ENCODE measurements at places on chromosomes 11 and 22. TPM values are rescaled to one million over a fixed set of nuclear protein-coding genes. Genes with fewer than 3 reads are reported as not detected.

DNA sequence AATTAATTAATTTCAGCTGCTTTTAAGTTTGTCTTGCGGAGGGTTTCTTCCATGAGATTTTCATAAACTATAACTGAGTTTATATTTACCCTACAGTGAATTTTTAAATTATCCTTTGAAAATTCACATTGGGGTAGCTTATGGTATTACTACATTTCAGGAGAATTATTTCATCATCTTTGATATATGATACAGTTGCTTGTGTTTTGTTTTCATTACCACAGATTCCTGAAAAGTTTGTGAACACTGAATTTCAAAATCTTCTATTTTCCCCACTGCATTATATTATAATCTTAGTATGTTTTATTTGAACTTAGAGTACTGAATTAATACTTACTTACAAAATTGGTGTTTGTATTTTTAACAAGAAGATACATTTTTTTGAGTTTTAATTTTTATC is 24.4 kb downstream of the METTL15 start:
- H3K4me3 ChIP-seq, result no peak overlapping the region
- H3K36me3 ChIP-seq, result no peaks in the 10 kb centered on the region
- H3K27ac ChIP-seq, result no peak overlapping the region
- no peaks in the 10 kb centered on the region for H3K4me1 ChIP-seq
- H3K27me3 ChIP-seq, result no peaks in the 10 kb centered on the region

GRCh38 chr11:102323542-102324251 is 6.4 kb downstream of the BIRC3 start:
- no peak overlapping the region for H3K4me3 ChIP-seq
- H3K27ac ChIP-seq, result no peak overlapping the region
- H3K4me1 ChIP-seq, result peaks cover 2% of the 10 kb centered on the region
- no peaks in the 10 kb centered on the region for H3K36me3 ChIP-seq

DNA sequence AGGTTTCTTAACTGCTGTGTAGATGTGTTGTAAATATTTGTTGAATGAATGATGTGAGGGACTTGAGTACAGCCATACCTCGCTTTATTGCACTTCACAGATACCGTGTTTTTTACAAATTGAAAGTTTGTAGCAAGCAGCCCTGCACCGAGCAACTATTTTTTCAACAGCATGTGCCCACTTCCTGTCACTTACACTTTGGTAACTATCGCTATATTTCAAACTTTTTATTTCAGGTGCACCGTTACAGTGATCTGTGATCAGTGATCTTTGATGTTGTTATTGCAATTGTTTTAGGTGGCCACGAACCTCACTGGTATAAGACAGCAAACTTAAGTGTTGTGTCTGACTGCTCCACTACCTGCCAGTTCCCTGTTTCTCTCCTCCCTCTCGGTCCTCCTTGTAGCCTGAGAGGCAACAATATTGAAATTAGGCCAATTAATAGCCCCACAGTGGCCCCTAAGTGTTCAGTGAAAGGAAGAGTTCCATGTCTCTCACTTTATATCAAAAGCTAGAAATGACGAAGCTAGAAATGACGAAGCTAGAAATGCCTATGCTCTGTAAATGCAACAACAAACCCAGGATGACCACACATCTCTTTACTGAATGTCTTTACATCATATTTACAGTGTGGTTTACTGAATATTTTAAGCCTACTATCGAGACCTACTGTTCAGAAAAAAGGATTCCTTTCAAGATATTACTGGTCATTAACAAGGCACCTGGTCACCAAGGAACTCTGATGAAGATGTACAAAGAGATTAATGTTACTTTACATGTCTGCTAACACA is 1.0 kb downstream of the SFI1 start:
- H3K4me3 ChIP-seq, result peak overlapping the region; percentile 37
- H3K36me3 ChIP-seq, result no peaks in the 10 kb centered on the region
- H3K27ac ChIP-seq, result peak overlapping the region; percentile 65
- peaks cover 10% of the 10 kb centered on the region for H3K4me1 ChIP-seq
- no peaks in the 10 kb centered on the region for H3K27me3 ChIP-seq

- no peak for DNase-seq
- H3K36me3 ChIP-seq, result no peaks in the 10 kb centered on the region
- H3K27me3 ChIP-seq, result no peaks in the 10 kb centered on the region
- no peaks in the 10 kb centered on the region for H3K4me1 ChIP-seq
- no peak overlapping the region for H3K4me3 ChIP-seq
Observed at GRCh38 chr11:133948711-133949110, 8.1 kb downstream of the IGSF9B start.

DNA sequence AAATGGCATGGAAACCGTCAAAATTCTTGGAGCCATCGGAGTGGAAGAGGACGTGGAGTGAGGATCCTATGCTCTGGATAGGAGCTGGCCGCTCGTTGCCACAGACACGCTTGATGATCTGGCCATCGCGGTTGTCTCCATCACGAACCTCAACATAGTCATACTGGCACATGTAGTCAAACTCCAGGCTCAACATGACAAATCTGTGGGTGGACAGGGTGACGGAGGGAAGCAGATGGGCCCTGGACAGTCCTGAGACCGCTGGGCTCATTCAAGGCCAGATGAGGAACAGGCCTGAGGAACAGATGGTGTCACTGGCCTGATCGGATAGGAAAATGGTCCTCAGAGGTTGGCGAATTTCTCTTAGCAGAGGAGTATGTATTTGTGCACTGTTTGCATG is 51.3 kb upstream of the SLC1A2 start:
- no peak for DNase-seq
- H3K27me3 ChIP-seq, result no peaks in the 10 kb centered on the region
- H3K4me1 ChIP-seq, result no peaks in the 10 kb centered on the region
- H3K27ac ChIP-seq, result no peak overlapping the region
- H3K36me3 ChIP-seq, result no peaks in the 10 kb centered on the region
- H3K4me3 ChIP-seq, result no peak overlapping the region

DNA sequence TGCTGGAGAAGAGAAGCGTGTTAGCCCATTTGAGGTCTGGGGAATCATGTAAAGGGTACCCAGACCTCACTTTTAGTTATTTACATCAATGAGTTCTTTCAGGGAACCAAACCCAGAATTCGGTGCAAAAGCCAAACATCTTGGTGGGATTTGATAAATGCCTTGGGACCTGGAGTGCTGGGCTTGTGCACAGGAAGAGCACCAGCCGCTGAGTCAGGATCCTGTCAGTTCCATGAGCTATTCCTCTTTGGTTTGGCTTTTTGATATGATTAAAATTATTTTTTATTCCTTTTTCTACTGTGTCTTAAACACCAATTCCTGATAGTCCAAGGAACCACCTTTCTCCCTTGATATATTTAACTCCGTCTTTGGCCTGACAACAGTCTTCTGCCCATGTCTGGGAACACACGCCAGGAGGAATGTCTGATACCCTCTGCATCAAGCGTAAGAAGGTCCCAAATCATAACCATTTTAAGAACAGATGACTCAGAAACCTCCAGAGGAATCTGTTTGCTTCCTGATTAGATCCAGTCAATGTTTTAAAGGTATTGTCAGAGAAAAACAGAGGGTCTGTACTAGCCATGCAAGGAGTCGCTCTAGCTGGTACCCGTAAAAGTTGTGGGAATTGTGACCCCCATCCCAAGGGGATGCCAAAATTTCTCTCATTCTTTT is 65.2 kb downstream of the ALX4 start:
- no peak overlapping the region for H3K27ac ChIP-seq
- no peaks in the 10 kb centered on the region for H3K27me3 ChIP-seq
- H3K36me3 ChIP-seq, result no peaks in the 10 kb centered on the region
- H3K4me3 ChIP-seq, result no peak overlapping the region

DNA sequence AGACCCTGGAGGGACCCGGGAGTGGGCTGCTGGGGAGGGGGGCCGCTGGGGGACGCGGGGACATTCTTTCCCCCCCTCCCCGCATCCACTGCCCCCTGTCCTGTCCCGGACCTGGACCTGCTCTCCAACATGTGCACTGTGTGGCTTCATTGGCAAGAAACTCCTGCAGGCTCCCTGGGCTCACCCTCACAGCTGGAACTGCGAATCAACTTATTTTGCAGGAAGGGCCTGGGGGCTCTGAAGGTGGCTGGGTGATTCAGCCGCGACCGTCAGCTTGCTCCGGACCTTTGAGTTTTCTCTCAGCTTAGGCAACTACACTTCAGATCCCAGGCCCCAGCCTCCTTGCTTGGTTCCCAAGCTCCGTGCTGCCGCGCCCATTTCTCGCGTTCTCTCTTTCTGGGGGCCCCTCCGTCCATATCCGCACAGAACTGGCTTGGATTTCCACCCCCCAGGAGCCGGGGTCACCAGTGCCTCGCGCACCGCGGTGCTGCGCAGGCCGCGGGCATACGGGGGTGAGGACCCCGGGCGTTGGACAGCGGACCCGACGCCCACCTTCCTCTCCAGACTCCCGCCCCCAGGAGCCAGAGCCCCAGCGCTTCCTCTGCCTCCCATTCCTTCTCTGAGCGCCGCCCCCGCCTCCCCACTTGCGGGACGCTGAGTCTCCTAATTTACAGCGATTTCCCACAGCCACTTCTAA is 471 bp upstream of the AHNAK start:
- peaks cover 99% of the 10 kb centered on the region for H3K4me1 ChIP-seq
- no peaks in the 10 kb centered on the region for H3K27me3 ChIP-seq
- DNase-seq, result no peak
- H3K4me3 ChIP-seq, result peak overlapping the region; percentile 66

DNA sequence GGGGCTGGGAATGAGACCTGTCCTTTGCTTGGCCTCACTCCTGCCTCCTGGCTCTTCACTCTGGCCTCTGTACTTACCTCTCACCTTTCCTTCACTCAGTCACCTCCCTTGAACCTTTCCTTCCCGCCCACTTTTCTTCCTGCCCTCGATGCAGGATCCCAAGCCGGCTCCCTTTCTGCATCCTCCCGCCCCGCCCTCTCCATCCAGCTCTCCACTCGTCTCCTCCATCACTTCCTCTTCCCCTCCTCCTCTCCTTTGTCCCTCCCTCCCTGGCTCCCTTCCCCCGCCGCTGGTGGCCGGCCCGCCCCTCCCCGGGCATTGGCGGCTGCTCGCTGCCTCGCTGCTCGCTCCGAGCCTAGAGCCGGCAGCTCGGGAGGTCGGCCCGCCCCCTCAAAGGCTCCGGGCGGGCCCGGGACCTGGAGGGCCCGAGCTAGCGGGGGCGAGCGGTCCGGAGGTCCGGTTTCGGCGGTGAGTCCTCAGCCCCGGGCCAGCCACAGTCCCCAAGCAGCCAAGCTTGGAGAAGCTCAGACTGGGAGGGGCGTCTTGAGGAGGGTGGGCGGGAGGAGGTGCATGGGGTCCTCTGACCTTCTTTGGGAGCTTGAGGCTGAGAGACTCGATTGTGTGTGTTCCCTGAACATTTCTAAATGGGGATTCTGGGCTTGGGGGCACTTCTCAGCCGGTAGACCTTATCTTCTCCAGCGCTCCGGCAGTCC is 13.8 kb downstream of the PHLDB1 start:
- H3K4me1 ChIP-seq, result peaks cover 50% of the 10 kb centered on the region
- H3K27me3 ChIP-seq, result no peaks in the 10 kb centered on the region
- no peaks in the 10 kb centered on the region for H3K36me3 ChIP-seq

- no peak for DNase-seq
- H3K27me3 ChIP-seq, result no peaks in the 10 kb centered on the region
- H3K27ac ChIP-seq, result no peak overlapping the region
- peaks cover 20% of the 10 kb centered on the region for H3K4me1 ChIP-seq
Observed at GRCh38 chr11:64564419-64564818, 26.6 kb upstream of the SLC22A12 start.

DNA sequence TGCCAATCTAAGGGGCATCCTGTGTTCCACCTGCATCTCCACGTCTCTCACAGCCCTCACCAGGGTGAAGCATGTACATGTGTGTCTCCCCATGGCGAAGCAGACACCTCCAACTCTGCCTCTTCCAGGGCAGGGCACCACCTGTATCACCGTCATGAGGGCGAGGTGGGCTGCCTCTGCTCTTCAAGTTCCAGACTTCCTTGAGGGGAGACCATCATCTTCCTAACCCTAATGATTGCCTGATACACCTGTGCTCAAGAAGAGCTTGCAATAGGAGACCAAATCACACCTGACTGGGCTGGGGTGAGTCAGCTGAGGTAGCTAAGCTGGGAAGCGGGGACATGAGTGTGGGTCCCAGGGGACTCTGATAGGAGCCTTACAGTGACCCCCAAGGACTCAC is 43.7 kb downstream of the GAB4 start:
- no peak overlapping the region for H3K4me3 ChIP-seq
- H3K27ac ChIP-seq, result no peak overlapping the region
- H3K36me3 ChIP-seq, result no peaks in the 10 kb centered on the region
- no peak for DNase-seq

Gene MFRP
- 0.52 TPM for total RNA-seq

GRCh38 chr11:2675540-2675939 is 24.3 kb downstream of the KCNQ1OT1 start:
- peak overlapping the region; percentile 81 for H3K27ac ChIP-seq
- no peaks in the 10 kb centered on the region for H3K36me3 ChIP-seq
- no peaks in the 10 kb centered on the region for H3K27me3 ChIP-seq
- DNase-seq, result no peak
- H3K4me1 ChIP-seq, result peaks cover 45% of the 10 kb centered on the region
- no peak overlapping the region for H3K4me3 ChIP-seq

- H3K36me3 ChIP-seq, result no peaks in the 10 kb centered on the region
- no peak overlapping the region for H3K4me3 ChIP-seq
- H3K4me1 ChIP-seq, result no peaks in the 10 kb centered on the region
- no peak for DNase-seq
- no peaks in the 10 kb centered on the region for H3K27me3 ChIP-seq
- no peak overlapping the region for H3K27ac ChIP-seq
Observed at GRCh38 chr22:44441401-44442185, 56.4 kb downstream of the RTL6 start.

- peak; percentile 15 for DNase-seq
- H3K27me3 ChIP-seq, result no peaks in the 10 kb centered on the region
- H3K4me3 ChIP-seq, result no peak overlapping the region
Observed at GRCh38 chr11:44708009-44708408, 18.8 kb upstream of the TSPAN18 start.

- no peak overlapping the region for H3K4me3 ChIP-seq
- no peak for DNase-seq
- no peaks in the 10 kb centered on the region for H3K4me1 ChIP-seq
- peaks cover 12% of the 10 kb centered on the region for H3K36me3 ChIP-seq
Observed at GRCh38 chr11:118485273-118485672, 42.0 kb upstream of the TTC36 start.

Gene C11orf21
- 0.26 TPM for total RNA-seq

DNA sequence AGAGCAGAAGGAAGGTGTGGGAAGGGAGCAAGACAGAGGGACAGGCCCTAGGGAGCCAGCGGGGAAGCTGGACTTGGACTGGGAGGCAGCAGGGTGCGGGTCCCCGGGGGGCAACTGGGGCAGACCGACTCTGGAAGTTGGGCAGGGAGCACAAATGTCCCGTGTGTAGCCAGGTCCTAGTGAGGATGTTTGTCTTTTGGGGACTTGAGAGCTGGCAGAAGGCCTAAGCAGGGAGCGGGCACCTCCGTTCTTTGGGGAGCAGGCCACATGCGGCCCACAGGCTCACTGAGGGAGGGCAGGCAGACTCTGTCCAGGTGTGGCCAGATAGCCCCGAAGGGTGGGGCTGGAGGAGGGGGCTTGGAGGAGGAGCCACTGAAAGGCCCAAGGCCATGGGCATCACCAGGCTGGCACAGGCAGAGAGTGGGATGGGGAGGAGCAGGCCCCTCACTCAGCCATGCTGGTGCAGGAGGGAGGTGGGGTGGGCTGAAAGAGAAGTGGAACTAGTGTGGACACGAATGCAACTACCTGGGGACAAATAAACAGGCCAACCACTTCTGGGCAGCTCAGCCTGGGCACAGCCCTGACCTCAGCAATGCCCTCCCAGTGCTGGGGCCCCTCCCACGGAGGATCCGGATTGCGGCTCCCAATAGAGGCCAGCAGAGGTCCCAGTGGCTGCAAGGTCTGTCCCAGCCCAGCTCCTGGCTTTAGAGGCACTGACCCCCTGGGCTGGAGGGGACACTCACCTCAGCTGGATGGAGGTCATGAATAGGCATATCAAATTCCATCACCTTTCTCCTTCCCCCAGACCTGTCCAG is 1.3 kb upstream of the SCARF2 start:
- H3K4me1 ChIP-seq, result peaks cover 26% of the 10 kb centered on the region
- no peak for DNase-seq
- H3K27me3 ChIP-seq, result no peaks in the 10 kb centered on the region
- no peak overlapping the region for H3K4me3 ChIP-seq
- peaks cover 6% of the 10 kb centered on the region for H3K36me3 ChIP-seq
- H3K27ac ChIP-seq, result no peak overlapping the region
